RCC 7860 (cell line): ENCODE measurements at places on chromosomes 7 and 10.
A peak's percentile ranks its signal among the peaks of the same experiment; 100 is the strongest.

GRCh38 chr7:2003451-2003930 is 229.3 kb downstream of the MAD1L1 start:
- DNase-seq = no peak

DNA sequence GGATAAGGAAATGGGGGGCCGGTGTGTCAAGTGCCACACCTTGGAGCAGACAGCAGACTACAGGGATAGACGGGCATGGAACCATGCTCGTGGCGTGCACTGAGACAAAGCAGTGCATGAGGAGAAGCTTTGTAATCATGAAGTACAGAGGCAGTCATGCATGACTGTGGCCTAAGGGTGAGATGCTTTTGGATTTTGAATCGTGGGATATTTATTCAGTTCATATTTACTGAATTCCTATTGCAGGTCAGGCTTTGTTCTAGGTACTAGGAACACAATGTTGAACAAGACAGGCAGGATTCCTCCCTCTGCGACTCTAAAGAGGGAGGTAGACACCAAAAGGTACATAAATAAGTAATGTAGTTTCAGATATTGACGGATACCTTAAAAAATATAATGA is 597.6 kb downstream of the PARD3 start:
- DNase-seq = no peak

GRCh38 chr7:142323706-142324105 is 65.8 kb upstream of the PRSS58 start:
- DNase-seq = no peak

- DNase-seq = no peak
Observed at GRCh38 chr7:13508586-13508985, 480.9 kb downstream of the ETV1 start.

DNA sequence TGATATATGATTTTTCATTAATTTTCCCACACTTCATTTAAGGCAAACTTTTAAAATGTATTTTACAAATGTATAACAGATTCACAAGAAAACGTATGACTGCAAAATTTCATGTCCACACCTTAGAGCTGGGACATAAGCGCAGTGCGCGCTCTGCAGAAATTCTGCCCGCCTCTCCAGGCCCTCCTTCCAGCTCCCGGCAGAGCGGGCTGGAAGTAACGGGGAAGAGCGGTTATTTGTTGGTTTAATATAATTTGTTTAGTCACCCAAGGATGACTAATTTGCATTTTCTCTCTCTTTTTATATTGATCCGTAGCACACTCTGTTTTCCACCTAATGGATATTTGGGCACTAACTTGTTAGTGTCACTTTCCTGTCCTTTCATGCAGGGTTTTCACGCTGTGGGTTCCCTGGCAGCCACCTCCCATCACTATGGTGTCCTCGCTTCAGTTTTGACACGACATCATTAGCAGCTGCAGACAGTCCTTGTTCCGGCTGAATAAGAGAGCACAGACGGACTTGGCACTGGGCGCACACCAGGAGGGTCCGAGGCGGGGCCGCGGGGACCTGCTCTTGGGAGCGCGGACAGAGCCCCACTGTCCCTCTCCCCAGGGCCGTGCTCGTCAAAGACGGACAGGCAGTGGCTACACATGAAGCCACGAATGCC is 129.2 kb upstream of the SEC61G start:
- no peak for DNase-seq

- no peak for DNase-seq
Observed at GRCh38 chr7:34019301-34019790, 114.0 kb downstream of the BMPER start.

- no peak for DNase-seq
Observed at GRCh38 chr7:101218236-101219125, 516 bp downstream of the ZNHIT1 start.

GRCh38 chr7:18521945-18522566 is 26.5 kb downstream of the HDAC9 start:
- no peak for DNase-seq

DNA sequence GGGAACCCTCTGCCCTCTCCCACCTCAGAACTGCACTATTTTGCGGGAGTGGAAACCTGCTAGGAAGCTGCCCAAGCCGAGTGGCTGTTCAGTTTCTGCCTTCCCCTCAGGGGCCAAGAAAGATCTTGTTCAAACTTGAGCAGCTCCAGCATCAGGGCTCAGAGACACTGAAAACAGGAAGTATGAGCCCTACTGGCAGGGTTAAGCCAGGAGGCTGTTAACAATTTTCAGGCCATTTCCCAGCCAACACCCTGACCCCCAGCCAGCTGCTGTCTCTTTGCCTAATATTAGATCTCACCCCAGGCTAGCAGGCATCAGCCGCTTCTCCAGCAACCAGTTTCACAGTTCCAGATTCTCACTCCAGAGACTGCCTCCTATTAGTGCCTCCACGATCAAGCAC is 9.2 kb downstream of the PLAU start:
- no peak for DNase-seq

GRCh38 chr10:5529702-5530411 is 5.1 kb downstream of the CALML3 start:
- no peak for DNase-seq

GRCh38 chr10:65805993-65806392 is 1119.8 kb upstream of the LRRTM3 start:
- no peak for DNase-seq

DNA sequence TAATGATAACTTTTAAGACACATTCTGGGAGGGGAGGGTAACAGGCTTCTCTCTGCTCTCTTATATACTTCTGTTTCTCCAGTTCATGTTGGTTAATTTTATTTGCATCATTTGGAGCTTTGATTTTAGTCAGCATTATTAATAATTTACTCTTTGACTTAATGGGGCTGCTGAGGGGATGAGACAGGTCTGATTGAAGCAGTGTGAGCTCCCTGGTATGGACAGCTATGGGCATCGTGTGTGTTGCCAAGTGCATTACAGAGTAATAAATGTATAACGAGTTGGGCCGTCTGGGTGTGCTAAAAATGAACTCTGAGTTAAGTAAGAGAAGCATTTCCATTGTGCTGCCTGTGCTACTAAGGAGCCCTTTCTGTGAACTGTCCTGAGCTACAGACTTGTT is 31.7 kb upstream of the IKZF1 start:
- no peak for DNase-seq

DNA sequence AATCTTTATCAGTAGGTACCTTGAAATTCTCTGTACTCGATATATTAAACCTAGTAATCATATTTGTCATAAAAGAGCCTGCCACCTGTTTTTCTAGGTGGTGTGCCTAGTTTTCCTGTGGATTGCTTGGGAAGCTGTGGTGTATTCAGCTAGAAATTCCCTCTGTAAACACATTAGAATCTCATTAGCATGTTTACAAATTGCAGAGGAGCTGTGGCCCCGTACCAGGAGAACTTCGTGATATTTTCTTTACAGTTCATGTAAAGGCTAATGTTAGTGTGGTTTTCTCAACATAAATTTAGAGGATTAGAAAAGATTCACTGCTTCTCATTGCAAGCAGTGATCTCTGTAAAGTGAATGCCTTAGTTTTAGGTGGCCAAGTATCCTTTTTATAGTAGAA is 144.7 kb downstream of the CCSER2 start:
- no peak for DNase-seq

DNA sequence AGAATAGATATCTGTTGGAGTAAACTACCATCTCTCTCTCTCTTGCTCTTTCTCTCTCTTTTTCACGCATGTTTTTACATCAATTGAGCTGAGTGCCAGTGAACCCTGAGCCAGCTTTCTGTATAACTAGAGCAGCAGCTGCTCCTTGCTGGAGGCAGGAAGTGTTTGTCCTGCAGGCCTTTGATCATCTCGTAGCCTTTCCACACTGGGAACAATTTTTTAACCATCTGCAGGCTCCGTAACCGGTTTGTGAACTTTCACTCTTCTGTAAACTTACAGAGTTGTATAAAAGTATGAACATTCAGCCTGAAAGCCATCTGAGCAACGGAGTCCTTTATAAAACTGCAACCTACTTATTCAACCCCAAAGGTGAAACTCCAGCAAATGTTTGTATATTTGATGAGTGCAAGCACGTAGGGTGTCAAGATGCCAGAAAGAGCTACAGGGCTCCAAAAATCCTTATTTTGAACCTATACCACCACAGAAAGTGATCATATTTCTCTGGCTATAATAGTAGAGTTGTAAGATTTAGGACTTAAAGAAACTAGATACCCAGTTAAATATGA is 162.8 kb upstream of the NFE2L3 start:
- no peak for DNase-seq

DNA sequence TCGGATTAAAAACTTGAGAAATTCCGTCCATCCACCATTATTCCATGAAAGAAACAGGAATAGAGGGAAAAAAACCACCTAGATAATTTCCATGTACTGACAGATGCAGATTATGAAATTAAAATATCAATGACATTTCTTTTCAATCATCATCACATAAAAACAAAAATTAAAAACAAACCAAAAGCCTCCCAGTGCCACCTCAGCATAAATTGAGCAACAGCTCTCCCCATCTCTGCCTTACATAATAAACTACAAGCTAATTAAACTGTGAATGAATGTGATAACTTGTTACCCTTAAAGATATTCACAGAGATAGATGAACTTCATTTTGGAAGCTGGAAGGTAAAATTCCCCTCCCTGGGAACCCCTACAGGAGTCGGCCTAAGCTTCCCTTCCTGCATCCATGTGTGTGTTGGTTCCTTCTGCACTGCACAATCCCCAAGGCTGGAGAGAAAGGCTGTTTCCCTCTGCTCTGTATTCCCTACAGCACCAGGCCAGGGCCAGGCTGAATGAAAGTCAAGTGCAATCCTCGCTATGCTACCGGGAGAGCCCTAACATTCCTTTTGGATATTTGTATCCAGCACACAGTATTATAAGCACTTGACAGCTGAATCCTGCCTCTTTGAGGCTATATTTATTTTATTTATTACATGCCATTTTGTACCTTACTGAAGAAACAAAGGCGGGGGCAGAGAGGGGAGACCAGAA is 8.1 kb downstream of the CCDC6 start:
- no peak for DNase-seq

GRCh38 chr10:132692311-132692710 is 93.6 kb downstream of the NKX6-2 start:
- no peak for DNase-seq

DNA sequence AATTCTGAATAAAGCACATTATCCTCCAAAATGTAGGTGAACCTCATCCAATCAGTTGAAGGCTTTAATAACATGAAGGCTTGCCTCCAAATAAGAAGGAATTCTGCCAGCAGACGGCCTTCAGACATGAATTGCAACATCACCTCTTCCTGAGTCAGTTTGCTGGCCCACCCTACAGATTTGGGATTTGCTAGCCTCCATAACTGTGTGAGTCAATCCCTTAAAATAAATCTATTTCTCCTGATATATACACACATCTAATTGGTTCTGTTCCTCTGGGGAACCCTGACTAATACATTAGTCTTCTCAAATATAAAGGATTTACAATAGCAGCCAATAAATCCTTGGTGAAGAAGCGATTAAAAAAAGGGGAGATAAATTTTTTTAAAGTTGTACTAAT is 34.8 kb upstream of the OSBPL3 start:
- no peak for DNase-seq

GRCh38 chr7:21507627-21508343 is 35.1 kb upstream of the DNAH11 start:
- no peak for DNase-seq

DNA sequence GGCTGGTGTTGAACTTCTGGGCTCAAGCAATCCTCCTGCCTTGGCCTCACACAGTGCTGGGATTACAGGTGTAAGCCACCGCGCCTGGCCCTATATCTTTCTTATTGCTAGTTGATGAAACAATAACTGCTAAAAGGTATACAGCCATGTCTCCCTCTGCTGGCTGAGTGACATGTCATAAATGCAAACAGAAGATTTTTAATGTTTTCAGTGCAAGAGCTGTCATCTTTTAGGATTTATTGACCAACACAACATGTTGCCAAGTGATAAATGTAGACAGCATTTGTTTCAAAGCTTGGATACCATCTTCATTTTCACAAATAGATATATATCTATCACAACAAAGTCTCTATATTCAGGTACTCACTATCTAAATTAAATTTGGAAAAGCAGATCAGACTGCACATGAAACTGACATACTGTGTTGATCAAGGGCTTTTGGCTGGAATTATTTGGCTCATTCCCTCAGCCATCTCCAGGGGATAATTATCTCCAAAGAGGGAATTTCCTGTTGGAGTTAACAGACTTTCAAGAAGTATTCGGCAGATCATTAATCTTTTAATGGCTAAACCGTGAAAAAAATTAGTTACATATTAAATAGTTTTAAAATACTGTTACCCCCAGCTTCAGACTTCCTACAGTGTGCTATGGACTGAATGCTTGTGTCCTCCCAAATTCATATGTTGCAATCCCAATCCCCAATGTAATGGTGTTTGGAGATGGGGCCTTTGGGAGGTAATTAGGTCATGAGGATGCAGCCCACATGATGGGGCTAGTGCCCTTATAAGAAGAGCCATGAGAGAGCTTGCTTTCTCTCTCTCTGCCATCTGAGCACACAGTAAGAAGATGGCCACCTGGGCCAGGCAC is 41.3 kb upstream of the SRPK2 start:
- DNase-seq = peak; percentile 59

DNA sequence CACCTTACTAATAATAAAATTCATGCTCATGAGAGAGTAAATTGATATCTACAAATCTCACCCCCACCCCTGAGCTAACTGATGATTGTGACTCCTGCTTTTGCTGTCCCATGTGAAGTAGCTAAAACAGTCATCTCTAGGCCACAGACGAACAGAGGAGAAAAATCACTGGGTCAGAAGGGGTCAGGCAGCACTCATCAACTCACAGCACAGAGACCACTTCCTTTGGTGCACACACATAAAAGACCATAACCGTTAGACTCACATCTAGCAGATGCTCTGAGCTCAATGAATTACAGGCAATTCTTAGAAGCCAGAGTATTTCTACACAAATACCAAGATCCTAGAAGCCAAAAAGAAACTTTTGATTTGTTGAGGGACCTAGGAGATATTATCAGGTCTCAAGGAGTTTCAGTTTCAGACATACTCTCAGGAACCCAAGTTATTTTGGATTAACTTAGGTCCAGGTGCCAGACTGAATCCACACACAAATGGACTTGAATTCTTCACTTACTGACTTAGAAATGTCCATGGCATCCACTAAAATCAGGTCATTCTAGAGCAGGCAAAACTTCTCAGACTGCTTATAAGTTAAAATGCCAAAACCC is 65.0 kb upstream of the TES start:
- no peak for DNase-seq

- peak; percentile 33 for DNase-seq
Observed at GRCh38 chr10:28082316-28082715, 83.4 kb upstream of the ODAD2 start.

- no peak for DNase-seq
Observed at GRCh38 chr7:82286798-82287140, 156.8 kb downstream of the CACNA2D1 start.

GRCh38 chr7:120916538-120916937 is 34.0 kb upstream of the ING3 start:
- no peak for DNase-seq

GRCh38 chr7:157032644-157033482 is 22.4 kb upstream of the MNX1 start:
- DNase-seq = no peak
